ENCODE measurements at places on chromosomes 5 and 9.

DNA sequence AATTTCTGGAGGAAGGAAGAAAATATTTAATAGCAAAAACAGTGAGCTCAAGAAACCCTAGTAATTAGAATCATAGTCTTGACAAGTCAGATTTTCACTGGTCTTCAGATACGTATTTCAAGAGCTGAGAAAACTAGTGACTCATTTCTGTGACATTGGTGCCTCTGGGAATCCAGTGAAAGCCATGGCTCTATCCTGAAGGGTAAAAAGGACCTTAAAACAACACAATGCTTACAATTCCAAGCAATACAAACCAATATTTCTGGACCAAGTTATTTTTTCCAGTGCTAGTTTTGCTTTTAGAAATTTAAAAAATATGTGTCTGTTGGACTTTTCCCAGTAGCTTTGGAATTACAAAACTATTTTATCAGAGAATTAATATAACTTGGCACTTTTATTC, 140.3 kb downstream of the LPAR1 start:
- no peak for DNase-seq

DNA sequence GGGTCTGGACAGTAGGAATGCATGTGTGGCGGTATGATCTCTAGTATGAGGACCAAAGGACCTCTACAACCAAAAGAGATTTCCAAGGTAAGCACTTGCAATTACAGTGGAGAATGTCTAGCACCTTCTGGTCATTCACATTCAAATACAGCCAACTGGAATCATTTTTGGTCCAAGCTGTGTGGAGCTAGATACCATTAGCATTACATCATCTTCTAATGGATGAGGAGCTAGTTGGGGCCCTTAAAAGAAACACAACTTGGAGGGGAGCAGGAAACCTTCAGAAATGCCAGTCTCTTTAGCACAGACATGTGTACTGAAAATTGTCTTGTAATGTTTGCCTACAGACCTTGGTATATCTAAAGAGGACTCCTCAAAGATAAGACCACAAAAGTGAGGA, 244.7 kb downstream of the BNC2 start:
- peak; percentile 32 for DNase-seq

- peak; percentile 40 for DNase-seq
Observed at GRCh38 chr5:95519681-95520080, 35.1 kb downstream of the SKIC3 start.

DNA sequence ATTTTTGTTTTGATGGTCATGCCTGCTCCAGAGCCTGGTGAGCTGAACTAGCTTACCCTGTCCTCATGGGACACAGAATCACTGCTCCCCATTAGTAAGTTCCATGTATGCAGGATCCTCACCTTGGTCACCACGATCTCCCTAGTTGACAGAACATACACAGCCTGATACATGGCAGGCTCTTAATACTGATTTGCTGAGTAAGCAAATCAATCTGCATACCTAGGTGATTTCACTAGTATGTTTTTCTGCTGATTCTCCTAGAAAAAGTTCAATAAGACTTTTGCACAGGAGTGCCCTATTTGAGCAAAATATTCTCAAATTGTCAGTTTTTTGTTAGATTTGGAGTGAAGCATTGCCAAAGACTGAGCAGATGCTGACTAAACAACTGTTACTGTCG, 113.7 kb downstream of the ACER2 start:
- no peak for DNase-seq

DNA sequence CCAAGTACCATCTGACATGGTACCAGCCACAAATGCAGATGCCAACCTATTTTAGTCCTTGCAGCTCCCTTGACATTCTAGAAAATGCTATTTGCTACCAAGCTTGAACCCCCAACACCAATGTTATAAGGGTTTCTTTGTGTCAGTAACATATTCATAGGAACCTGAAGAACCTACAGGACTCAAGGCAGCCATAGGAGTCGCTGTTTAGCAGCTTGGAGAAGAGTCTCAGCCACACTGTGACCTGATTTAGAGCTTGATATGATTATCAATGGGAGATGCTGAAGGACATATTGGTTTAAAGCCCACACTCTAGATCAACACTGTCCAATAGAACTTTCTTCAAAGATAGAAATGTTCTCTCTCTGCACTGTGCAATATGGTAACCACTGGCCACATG, 6.4 kb upstream of the ZFR start:
- no peak for DNase-seq

DNA sequence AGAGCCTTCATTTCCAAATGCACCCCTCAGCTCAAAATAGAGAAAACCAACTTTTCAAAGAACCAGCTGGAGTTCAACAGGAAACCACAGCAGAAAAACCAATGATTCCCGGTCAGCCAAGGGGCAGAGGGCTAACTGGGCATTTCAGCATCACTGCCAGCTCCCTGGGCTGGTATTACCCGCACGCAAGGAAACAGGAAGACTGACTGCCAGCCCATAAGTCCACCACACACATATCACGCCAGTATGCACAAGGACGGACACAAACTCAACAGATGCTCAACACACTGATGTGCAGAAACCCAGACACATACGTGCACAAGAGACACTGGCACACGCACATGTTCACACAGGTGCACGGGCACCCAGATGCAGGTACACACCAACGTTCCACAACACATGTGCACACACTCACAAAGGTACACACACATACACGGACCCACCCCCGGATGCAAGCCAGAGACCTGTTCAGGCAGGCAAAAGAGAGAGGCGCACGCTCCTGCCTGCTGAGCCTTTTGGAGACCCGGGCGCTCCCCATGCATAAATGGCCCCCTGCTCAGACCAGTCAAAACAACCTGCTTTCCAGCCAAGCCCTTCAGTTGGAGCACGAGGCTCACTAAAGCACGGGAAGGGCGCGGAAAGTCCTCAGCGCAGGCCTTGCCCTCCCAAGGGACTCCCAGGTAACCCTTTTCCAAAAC, 2.1 kb downstream of the ADAMTS2 start:
- DNase-seq = no peak

DNA sequence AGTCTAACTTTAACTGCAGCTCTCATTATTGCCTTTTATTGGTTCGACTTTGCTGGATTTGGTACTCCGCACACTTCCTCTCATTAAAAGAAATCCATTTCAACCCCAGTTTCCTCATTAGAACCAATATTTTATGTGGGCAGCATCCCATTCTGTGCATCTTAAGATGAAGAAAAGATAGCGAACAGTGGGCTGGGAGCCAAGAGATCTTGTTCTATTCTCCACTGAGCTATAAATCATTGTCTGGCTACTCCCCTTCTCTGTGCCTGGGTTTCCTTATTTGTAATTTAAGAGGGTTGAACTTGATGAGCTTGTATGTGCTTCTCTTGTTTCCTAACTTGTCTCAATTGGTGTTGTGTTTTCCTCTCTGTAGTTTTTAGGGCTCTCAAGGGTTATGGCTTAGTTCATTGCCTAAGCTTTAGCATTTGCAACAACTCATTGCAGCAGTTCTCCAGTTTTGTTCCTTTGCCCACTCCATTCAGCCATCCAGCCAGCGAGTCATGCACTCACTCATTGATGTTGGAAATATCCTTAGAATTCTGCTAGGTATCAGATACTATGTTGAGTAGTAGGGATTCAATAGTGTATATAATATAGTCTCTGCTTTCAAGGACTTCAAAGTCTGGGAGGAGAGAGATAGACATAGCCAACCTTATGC, 273.3 kb upstream of the TNC start:
- DNase-seq = no peak

- no peak for DNase-seq
Observed at GRCh38 chr5:34790069-34790468, 48.9 kb upstream of the TTC23L start.

DNA sequence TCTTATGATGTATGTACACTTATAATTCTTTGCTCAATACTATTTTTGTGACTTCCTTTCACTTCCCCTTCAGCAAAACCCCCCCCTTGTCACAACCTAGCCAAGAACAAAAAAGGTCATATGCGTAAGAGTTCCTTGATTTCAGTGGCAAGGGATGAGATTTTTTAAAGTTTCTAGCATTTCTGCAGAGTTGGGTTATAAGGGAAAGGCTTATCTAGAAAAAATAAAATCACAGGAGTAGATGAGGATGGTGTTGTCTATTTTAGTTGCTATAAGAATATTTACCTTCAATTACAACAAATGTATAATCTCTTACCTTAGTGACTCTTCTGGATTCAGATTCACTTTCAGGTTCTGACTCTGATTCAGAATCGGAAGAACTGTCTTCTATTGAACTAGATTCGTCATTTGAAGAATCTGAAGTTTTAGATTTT, 184.6 kb downstream of the AP3B1 start:
- DNase-seq = no peak

DNA sequence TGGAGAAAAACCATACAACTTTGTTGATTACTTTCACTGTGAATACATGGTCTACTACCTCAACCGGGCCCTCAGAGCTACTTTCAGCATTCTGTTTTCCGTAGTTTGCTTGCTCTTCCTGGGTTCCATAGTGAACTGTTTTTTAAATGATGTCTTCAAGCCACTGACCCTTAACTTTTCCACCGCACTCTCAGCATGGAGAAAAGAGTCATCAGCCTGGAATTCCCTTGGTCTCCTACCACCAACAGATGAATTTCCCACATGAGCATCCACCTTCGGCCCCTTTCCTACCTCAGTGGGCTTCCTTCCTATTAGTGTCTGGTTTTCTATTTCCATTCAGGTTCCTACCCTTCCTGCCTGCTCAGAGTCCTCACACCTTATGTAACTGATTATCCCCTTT, 135.9 kb upstream of the ADAMTSL1 start:
- DNase-seq = no peak

DNA sequence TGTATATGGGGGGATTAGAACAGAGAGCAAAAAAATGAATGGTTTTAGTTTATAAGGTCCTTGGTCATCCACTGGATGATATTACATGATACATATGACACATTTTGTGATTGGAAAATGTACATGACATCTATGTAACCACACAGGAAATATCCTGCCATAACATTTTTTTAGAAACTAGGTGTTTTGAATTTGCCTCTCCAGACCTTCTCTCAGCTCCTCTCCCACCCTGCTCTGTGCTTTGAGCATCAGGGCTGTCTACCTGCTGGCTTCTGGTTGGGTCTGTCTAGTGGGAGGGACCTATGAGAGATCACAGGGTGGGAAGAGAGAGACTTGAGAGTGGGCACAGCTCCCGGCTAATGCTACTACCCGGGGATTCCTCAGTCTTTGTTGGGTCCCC, 24.4 kb downstream of the AKNA start:
- no peak for DNase-seq
